ENCODE measurements at places on chromosomes 16 and 17. TPM values are rescaled to one million over a fixed set of nuclear protein-coding genes. Genes with fewer than 3 reads are reported as not detected.
A peak's percentile ranks its signal among the peaks of the same experiment; 100 is the strongest.

The SPNS3 gene
- total RNA-seq = not detected

The HS3ST2 gene
- total RNA-seq = under 0.01 TPM

The PRSS21 gene
- not detected for total RNA-seq

The CLEC18A gene
- total RNA-seq = 0.29 TPM

The CHST4 gene
- total RNA-seq = not detected

The FLYWCH2 gene
- 43.6 TPM for total RNA-seq

The PRKCA gene
- 46.0 TPM for total RNA-seq

The RASD1 gene
- total RNA-seq = 13.8 TPM

The SLC6A4 gene
- 0.36 TPM for total RNA-seq

The CLEC19A gene
- total RNA-seq = not detected

The PHKG2 gene
- total RNA-seq = 20.3 TPM

DNA sequence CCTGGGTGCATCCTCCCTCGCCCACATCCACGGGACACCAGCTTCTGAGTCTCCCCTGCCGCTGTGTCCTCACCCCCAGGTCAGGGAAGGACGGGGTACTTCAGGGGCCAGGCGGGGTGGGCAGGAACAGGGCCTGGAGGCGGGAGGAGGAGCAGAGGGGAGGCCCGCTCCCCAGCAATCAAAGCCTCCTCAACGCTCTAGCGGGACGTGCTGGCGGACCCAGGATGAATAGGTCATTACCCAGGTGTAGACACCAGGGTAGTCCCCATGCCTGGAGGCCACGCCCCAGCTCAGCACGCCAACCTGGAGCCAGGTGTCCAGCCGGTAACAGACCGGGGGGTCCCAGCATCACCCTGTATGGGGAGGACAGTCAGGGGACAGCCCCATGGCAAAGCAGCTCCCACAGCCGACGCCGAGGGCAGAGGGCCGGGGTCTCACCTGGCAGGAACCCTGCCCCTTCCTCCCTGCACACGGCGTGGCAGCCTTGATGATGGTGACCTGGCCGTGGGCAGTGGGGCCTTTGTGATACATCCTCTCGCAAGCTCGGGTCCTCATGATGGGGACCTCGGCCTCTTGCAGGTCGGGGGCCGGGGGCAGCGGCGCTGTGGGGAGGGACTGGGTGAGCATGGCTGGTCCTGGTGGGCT lies 24.2 kb downstream of the TPSD1 start:
- DNase-seq = peak; percentile 76

DNA sequence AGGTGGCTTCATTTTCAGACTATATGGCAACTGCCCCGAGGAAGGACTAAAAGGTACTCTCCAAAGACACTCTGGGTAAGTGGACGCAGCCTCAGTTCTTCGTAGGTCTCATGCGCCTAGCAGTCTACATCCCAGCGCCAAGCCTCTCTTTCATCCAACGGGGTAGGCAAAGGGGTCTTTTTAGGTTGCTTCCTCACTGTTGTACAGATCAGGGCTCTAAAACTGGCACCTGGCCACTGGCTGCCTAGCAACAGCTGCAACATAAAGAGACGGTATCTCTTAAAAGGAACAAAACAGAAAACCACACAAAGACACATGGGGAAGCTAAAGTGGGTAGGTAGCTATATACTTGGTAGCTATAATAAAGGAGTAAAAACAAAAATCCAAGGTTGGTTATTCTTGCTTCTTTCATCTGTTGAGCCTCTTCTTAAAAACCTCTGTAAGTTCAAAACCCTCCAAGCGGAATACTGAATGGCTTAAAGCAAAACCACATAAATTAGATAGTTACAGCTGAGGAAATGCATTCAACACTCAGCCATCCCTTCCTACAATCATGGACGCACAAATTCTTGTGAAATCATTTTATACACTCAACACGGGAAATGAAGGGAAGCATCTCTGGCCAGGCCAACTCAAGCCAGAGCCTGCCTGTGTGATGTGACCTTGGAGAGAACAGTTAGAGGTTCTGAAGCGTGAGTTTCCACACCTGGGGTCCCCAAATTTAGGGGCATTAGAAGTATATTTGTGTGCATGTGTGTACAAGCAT lies 22.7 kb downstream of the CYTH1 start:
- no peak for DNase-seq

GRCh38 chr16:1941162-1942046 lies 1.6 kb downstream of the MSRB1 start:
- DNase-seq = peak; percentile 83

DNA sequence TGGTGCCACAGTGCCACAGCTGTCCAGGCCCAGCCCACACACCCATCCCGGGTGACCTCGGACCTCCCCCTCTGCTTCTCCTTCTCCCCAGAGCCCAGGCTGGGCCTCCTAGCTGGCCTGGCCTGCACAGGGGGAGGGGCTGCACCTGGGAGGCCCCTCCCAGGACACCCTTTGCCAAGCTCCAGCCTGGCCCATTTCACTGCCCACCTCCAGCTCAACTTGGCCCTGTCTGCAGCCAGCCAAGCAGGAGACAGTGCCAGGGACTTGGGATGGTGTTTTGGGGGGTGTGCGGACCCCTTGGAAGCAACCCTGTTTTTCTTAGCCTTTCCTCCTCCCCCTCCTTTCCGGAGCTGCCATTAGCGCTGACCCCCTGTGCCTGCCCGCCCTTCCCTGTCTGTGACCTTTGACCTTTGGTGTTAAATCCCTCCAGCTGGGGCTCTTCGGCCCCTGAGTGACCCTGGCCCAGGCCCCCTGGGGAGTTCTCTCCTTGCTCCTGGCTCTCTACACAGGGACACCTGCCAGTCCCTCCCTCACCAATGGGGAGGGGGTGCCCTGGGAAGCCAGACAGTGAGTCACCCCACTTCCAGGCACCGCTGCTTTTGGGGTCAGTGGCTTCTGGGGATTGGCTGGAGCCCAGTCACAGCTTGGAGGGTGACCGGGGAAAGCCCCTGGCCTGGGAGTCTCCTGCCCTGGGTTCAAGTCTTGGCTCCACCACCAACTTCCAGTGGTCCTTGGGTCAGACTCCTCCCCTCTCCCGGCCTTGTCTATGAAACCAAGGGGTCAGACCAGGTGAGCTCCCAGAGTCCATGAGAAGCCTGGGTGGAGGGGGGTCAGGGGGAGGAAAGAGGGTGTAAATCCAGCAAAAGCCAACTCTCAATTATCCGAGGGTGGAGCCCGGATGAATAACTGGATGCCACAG lies 1.9 kb downstream of the GLIS2 start:
- peak; percentile 93 for DNase-seq

GRCh38 chr17:69878661-69879060 lies 196.4 kb upstream of the KCNJ16 start:
- peak; percentile 66 for DNase-seq

- DNase-seq = no peak
Measured at GRCh38 chr17:81188491-81188840, 22.4 kb upstream of the AATK start.

DNA sequence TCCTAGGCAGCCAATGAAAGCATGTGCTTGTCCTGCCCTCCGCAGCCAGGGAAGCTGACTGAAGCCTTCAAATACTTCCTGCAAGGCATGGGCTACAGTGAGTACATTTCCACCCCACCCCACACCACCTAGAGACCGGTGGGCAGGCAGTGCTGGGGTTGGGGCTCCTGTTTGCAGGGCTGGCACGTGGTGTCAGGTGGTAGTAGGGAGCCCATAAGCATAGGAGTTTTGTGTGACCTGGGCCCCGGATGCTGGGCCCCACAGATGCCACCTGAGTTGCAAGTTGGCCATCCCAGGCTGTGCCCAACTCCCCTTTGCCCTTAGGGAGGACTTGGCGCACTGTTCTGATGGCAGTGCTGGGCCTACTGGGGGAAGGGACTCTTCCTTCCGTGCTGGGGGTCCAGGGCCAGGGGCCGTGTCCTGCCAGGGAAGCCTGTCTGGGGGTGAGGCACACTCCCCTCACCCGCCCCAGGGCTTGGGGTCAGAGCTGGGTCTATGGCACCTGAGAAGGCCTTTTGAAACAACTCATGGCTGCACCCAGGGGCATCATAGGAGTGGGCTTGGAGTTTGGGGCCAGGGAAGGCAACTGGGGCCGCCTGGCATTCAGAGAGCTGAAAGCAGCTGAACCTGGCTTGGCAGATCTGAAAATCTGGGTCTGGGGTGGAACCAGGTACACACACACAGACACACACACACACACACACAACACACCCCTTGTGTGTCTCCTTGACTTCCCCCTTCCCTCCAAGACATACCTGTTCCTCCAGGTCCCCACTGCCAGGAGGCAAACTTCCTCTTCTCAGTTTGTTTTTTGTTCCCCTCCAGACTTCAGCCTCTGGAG lies 5.8 kb upstream of the SETD6 start:
- no peak for DNase-seq

GRCh38 chr16:27844826-27845225 lies 218.7 kb downstream of the GSG1L start:
- no peak for DNase-seq

GRCh38 chr17:79829004-79829403 lies 10.2 kb downstream of the CBX4 start:
- DNase-seq = no peak

- no peak for DNase-seq
Measured at GRCh38 chr17:56602292-56603130, 9.0 kb downstream of the NOG start.

DNA sequence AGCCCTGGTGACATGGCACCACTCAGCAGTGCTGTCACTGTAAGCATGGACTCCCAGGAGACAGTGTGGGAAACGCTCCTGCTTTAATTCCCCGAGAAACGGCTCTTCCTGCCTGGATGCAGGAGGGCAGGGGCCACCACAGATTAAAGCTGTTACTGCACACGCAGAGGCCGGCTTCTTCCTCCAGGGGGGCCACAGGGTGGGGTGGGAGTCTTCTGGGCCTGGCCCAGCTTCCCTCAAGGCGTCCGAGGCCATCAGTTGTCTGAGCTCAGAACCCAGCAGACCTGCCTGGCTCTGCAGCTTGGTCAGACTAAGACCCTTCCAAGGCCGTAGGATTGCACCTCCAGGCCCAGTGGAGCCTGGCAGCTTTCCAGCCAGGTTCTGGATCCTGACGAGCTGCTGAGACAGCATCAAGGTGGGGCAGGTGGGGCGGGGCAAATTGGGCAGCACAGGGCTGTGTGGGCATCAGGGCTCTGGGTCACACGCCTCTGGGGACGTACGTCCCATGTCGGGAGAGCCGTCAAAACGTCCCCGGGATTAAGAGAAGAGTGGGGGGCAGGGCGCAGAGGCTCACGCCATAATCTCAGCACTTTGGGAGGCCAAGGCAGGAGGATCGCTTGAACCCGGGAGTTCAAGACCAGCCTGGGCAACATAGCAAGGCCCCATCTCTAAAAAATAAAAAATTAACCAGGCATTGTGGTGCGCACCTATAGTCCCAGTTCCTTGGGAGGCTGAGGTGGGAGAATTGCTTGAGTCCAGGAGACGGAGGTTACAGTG lies 5.0 kb upstream of the CAPN15 start:
- DNase-seq = no peak

- DNase-seq = no peak
Measured at GRCh38 chr16:54454616-54455015, 168.0 kb upstream of the IRX3 start.

DNA sequence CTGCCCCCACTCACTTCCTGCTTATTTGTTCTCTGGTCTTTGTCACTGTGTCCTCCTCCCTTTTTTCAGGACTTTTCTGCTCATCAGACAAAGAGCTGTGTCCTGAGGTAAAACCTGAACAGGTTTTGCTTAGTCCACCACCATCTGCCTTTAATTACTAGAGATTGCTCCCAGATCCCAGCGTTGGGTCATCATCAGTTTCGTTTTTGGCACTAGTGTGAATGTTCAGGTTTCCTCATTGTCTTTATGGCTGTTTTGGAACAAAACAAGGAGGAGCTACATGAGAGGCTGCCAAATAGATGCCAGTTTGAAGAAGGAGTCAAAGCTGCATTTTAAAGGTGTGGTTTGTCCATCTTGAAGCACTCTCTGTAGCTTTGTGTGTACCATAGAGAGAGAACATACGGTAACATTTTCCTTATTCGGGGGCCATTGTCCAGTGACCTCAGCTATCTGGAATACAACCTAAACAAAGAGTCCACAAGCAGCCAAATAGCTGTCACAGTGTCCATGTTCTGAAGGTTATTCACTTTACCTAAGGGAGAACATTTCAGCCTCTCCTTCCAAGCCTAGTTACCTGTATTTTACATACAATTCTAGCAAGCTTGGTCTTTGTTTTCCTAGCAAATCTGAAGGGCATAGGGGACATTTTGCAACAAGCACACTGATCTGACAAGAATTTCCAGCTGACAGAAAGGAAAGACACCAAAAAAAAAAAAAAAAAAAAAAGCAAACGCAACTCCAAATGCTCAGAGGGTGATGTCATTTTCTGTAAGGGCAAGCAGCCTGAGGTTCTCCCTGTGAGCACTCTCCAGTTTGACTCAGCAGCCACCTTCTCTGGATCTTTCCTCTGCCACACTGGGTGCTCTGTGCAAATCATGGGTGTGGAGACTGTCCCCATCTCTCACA lies 196.1 kb downstream of the NTN1 start:
- peak; percentile 91 for DNase-seq

GRCh38 chr17:76049239-76049638 lies 22.1 kb upstream of the EVPL start:
- no peak for DNase-seq

- DNase-seq = no peak
Measured at GRCh38 chr16:27251541-27252205, 16.9 kb downstream of the NSMCE1 start.

GRCh38 chr17:76704805-76705204 lies 6.0 kb downstream of the MXRA7 start:
- DNase-seq = no peak

GRCh38 chr17:49634485-49634860 lies 43.4 kb downstream of the SPOP start:
- DNase-seq = peak; percentile 49

- no peak for DNase-seq
Measured at GRCh38 chr17:8614988-8615387, 15.5 kb downstream of the MYH10 start.

GRCh38 chr17:10631048-10631700 lies 25.9 kb downstream of the MYH3 start:
- peak; percentile 90 for DNase-seq

DNA sequence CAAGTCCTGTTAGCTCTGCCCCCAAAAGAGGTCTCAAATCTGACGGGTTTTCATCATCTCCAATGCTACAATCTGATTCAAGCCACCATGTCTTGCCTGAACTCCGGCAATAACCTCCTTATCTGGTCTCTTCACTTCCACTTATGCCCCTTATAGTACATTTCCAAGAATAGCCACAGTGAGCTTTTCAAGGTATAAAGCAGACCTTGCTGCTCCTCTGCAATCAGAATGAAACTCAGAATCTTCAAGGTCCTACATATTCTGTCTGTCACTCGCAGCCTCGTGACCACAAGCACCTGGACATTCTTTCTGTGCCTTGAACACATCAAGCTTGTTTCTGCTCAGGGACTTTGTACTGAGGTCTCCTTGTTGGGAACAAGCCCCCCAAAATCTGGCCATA lies 84.7 kb downstream of the YPEL2 start:
- no peak for DNase-seq

DNA sequence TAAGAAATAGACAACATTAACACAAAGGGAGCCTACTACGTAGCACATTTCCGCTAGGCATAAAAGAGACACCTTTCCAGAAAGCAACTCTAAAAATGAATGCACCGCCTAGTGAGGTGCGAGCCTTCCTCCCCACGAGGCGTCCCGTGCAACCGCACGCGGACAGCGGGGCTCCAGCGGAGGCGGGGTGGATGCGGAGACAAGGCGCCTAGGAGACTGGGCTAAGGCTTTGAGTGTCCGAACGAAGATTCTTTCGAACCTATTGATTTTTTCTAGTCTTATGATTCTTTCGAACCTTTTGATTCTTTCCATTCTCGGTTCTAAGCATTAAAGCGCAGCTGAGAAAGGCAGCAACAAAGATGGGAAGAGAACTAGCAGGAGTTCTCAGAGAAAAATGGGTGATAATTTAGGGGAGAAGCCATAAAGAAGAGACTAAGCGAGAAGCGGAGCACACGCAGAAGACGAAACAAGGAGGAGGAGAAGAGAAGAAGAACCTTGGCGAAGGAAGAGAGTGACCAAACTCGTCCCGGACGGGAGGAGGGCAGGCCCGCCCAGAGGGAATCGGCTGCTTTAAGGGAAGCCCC lies 394 bp upstream of the CPD start:
- DNase-seq = peak; percentile 56
